GM23338 (cell line): ENCODE measurements at places on chromosomes 3 and 15.

GRCh38 chr3:196181127-196181546 lies 30.1 kb downstream of the ZDHHC19 start:
- no peaks in the 10 kb centered on the region for H3K27me3 ChIP-seq
- H3K36me3 ChIP-seq: no peaks in the 10 kb centered on the region
- peaks cover 15% of the 10 kb centered on the region for H3K4me1 ChIP-seq
- H3K4me3 ChIP-seq: no peak overlapping the region
- H3K27ac ChIP-seq: no peak overlapping the region

- H3K36me3 ChIP-seq: no peaks in the 10 kb centered on the region
- H3K4me1 ChIP-seq: peaks cover 7% of the 10 kb centered on the region
- peak; percentile 83 for DNase-seq
- H3K27ac ChIP-seq: peak overlapping the region; percentile 87; the same call in 1 of the 2 replicates
These were observed 733 bp downstream of the RNF111 start for GRCh38 chr15:58988006-58988785.

- H3K27me3 ChIP-seq: no peaks in the 10 kb centered on the region
- peaks cover 39% of the 10 kb centered on the region for H3K36me3 ChIP-seq
- H3K27ac ChIP-seq: no peak overlapping the region
These were observed 24.8 kb downstream of the UQCC5 start for GRCh38 chr3:52561028-52561747.

- H3K27ac ChIP-seq: peak overlapping the region; percentile 93; the same call in 1 of the 2 replicates
- no peaks in the 10 kb centered on the region for H3K36me3 ChIP-seq
- H3K4me3 ChIP-seq: peak overlapping the region; percentile 93
- H3K4me1 ChIP-seq: peaks cover 31% of the 10 kb centered on the region
These were observed 749.1 kb downstream of the ROBO1 start for GRCh38 chr3:79018671-79019136.

DNA sequence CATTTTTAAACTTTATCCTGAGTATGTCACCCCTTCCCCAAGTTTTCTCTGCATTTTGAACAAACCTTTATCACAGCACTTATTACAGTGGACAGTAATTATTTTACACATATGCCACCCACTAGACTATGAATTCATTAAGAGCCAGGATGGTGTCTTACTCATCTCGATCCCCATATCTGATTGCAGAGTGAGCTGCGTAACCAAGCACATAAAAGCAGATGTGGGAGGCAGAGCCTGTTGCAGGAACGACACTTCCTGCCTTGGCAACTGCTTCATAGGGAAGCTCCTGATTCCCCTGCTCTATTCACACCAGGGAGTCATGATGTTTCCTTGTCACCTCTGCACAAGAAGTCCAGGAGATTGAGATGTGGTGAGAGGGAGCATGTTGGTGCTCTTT lies 91.1 kb downstream of the MINAR1 start:
- no peaks in the 10 kb centered on the region for H3K36me3 ChIP-seq
- no peaks in the 10 kb centered on the region for H3K4me1 ChIP-seq
- H3K27ac ChIP-seq: no peak overlapping the region
- no peak overlapping the region for H3K4me3 ChIP-seq
- no peak for DNase-seq

- 0 out of 2 replicates have a peak overlapping the region, but pooled peaks have one; percentile 47 for H3K27ac ChIP-seq
- no peaks in the 10 kb centered on the region for H3K27me3 ChIP-seq
- H3K4me3 ChIP-seq: peak overlapping the region; percentile 83
- H3K36me3 ChIP-seq: peaks cover 12% of the 10 kb centered on the region
These were observed 520 bp downstream of the ZNF654 start for GRCh38 chr3:88059380-88060170.
